ENCODE measurements at places on chromosomes 5 and 9.

- no peak for DNase-seq
These were observed 340.7 kb downstream of the TLE4 start for GRCh38 chr9:79912318-79913070.

DNA sequence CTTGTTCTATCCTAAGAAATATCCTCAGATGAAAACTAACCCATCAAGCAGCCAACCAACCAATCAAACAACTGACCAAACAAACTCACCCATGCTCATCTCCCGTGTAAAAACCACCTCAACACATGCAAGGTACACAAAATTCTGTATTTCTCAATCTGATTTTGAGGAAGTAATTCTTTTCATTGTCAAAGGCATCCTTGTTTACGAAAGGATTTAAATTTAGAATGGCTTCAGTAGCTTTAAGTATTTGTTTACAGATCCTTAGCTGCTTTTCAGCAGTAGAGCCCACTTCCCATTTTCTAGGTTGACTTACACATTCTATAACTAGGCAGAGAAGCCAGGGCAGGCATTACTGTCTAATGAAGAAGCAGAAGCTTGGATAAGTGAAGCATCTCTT is 78.6 kb downstream of the NTRK2 start:
- DNase-seq, result no peak

- peak; percentile 37 for DNase-seq
These were observed 2.5 kb downstream of the TLX3 start for GRCh38 chr5:171311322-171312077.

DNA sequence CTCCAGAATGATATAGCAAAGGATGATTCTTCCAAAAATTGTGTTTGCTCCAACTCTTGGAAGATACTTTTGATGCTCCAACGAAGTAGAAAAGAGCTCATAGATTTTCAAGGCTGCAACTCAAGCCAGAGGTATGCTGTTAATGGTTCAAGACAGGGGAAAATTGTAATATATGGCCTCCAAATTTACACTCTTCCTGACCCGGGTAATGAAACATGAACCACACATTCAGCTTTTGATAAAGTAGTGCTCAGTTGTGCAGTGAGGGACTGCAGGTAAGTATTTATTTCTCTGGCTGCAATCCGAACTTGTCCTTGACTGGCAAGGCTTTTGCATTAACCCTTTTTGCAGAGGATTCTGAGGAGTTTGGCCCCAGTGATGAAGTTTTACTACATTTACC is 446.4 kb downstream of the RASEF start:
- no peak for DNase-seq

DNA sequence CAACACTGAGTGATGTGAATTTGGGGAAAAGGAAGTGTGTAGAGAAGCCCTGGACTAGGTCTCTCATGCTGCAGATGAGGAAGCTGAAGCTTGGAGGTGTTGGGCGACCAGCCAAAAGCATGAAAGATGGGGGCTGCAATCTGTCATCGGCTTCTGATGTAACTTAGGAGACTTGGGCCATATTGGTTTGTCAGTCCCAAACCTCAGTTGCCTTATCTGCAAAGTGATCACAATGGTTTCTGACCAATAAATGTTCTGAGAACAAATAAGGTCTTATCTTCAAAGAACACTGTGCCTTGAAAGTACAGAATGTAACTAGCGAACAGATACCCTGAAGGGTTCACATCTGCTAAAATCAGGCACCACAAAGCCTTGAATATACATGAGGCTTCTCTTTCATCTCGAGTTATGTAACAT is 198.4 kb upstream of the NR3C1 start:
- DNase-seq, result no peak

DNA sequence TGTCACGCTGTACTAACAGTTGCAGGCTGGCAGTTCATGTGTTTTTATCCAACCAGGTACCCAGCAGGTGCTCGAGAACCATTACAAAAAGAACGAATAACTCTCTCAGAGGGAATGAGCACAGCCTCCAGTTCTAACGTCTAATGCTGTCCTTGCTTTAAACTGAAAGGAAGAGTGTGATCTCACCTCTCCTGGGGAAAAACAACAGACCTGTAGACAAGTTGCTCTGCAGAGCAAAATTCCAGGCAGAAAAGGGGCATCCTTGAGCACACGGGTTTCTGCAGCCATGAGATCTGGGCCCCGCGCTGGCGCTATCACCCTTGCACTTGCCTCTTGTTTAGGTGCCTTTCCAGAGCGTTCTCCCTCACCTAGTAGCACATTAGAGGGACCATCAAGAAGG is 92.5 kb upstream of the DNAH5 start:
- no peak for DNase-seq

DNA sequence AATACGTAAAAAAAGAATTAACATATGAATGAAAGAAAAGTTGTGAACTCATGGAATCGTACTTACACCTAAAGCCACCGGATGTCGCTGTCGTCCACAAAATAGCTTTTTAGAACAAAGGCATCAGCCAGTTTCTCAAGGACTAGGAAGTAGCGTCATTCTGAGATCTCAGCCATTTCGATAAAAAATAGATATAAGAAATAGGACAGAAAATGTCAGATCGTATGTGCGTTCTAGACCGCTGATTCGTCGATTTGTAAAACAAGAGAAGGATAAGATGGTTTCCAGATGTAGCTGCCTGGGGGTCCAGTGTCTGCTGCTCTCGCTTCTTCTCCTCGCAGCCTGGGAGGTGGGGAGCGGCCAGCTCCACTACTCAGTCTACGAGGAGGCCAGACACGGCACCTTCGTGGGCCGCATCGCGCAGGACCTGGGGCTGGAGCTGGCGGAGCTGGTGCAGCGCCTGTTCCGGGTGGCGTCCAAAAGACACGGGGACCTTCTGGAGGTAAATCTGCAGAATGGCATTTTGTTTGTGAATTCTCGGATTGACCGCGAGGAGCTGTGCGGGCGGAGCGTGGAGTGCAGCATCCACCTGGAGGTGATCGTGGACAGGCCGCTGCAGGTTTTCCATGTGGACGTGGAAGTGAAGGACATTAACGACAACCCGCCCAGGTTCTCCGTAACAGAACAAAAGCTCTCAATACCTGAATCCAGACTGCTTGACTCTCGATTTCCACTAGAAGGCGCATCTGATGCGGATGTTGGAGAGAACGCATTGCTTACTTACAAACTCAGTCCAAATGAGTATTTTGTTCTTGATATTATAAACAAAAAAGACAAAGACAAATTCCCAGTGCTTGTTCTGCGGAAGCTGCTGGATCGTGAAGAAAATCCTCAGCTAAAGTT is at the start of gene PCDHA10:
PCDHA10 (plus strand) TSS at position 126 of the 903 bp plus-strand sequence; CDS start at position 278, 152 bp downstream.
- DNase-seq, result no peak

DNA sequence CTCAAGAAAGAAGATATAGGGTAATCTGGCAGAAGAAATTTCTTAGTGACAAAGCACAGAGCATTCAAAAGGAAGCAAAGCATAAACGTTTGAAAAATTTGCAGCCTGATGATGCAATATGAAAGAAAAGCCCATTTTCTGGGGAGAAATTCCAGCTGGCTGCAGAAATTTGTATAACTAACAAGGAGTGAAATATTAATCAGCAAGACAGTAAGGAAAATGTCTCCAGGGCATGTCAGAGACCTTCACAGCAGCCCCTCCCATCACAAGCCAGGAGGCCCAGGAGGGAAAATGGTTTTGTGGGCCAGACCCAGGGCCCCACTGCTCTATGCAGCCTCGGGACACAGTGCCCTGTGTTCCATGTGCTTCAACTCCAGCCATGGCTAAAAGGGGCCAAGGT is 359.4 kb downstream of the HINT1 start:
- DNase-seq, result no peak

- no peak for DNase-seq
These were observed 131.6 kb downstream of the CACNA1B start for GRCh38 chr9:138009016-138009802.

GRCh38 chr5:146902471-146902870 is 23.9 kb upstream of the PPP2R2B start:
- DNase-seq, result no peak

GRCh38 chr5:164958688-164959087 is 1453.3 kb downstream of the MAT2B start:
- DNase-seq, result no peak

- peak; percentile 77 for DNase-seq
These were observed 664.8 kb upstream of the ZNF608 start for GRCh38 chr5:125411071-125411743.

GRCh38 chr9:134325813-134326723 is at the start of gene RXRA:
RXRA (plus strand) TSS chr9:134326455; CDS start chr9:134326632, 177 bp downstream.
- peak; percentile 93 for DNase-seq

- DNase-seq, result no peak
These were observed 89.5 kb downstream of the ADAMTS2 start for GRCh38 chr5:179255527-179256327.

GRCh38 chr5:37859805-37860204 is 20.0 kb upstream of the GDNF start:
- no peak for DNase-seq

DNA sequence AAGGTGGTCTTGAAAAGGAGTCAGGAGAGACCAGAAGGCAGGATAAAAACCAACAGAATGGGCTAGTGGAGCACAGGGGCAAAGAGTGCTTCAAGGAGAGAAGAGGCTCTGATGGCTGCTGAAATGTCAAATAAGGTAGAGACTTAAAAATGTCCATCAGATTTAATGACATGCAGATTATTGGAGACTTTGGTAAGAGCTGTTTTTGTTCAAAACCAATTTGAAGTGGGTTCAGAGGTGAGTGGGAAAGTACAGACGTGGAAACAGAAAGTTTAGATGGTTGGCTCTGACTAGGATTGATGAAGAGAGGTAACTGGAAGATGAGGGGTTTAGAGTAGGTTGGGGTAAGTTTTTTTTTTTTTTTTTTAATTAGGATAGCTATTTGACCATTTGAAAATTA is 14.1 kb downstream of the SLC25A46 start:
- no peak for DNase-seq

GRCh38 chr9:33177639-33178038 is 10.5 kb upstream of the B4GALT1 start:
- DNase-seq, result no peak

GRCh38 chr5:132684922-132685720 is 11.3 kb downstream of the IL4 start:
- DNase-seq, result no peak

DNA sequence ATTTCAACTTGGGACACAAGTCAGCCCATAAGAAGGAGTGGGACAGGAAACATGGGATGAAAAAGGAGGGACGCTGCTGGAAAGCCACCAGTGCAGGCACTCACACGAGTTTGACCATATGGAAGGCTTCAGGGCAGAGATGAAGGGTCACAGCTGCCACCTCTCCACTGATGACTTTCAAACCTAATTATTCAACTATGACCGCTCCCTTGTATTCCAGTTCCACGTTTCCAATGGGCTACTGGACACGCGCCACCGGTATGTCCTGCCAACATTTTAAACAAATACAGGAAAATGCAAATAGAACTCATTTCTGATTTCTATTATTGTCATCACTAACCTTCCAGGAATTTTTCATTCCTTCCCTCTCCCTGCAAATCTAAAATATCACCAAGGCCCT is 134.7 kb downstream of the SLC1A3 start:
- DNase-seq, result no peak

- DNase-seq, result no peak
These were observed 103.1 kb upstream of the CLINT1 start for GRCh38 chr5:157961896-157962590.

DNA sequence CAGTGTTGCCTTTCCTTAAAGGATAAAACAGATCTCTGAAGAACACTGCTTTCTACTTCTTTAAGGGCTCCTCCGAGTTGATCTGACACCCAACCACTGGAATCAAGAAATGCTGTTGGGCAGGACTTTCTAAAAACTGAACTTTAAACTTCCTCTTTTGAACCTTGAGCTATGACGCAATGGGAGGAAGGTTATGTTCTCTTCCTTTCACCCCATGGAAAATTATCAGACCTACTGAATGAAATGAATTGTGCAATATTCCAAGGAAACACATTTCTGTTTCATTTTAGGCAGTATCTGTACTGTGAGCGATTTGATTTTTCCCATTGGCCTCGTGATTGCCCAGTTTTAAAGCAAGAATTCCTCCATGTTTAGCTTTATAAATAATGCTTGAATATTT is 206.0 kb upstream of the PRR16 start:
- peak; percentile 22 for DNase-seq

GRCh38 chr5:10461904-10462555 is 20.4 kb downstream of the ROPN1L start:
- no peak for DNase-seq

DNA sequence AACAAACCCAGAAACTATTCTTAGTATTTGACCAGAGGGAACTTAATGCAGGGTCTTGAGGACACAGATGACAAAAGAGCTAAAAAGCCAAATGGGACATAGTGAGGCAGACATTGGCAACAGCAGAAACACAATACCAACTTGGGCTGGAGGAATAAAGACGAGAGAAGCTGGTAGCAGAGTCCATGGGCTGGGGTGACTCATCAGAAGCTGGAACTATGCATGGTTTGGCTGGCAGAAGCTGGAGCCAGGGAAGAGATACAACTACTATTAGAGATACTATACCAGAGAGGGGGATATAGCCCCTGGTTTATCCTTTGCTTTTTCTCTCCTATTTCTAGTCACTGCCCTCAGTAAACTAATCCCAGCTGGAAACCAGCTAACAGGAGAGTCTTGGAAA is 29.2 kb upstream of the DPYSL3 start:
- peak; percentile 73 for DNase-seq

DNA sequence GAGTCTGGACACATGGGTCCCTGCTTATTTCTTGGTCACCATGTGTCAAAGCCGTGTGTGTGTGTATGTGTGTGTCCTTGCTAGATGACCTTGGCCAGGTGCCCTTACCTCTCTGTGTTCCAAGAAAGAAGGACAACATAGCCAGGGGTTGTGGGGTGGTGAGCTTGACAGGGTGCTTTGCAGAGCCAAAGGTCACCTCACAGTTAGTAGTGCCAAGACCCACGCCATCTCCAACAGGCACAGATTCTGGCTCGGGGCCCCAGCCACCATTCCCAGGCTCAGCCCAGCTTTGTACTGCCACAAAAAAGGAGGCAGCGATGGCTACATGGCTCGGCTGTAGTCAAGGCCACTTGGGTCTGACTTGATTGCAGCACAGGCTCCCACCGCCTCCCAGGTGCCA is 39.5 kb downstream of the CXXC5 start:
- DNase-seq, result no peak

DNA sequence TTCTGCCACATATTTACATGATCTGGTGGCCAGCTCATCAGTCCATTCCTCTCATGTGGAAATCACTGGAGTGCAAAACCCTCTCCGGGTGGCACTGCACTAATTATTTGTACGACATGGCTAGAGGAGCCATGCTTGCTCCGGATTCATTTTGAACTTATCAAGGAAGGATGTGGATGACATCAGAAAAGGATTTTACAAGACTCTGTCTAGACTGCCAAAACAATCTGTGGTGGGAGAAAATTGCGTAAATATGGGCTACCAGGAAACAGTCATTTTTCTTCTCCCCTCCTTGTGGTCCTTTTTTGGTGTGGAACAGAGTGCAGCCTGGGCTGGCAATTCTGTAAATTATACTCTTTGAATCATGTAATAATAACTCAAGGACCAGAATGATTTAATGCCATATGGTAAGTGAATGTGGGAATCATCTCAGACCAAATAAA is 123.4 kb upstream of the IFNE start:
- peak; percentile 61 for DNase-seq

GRCh38 chr5:103428411-103428871 is 134.1 kb downstream of the NUDT12 start:
- peak; percentile 74 for DNase-seq
